Left renal pelvis (tissue), 4 donors: ENCODE measurements at places on chromosomes 16 and 17. TPM values are rescaled to one million over a fixed set of nuclear protein-coding genes. Genes with fewer than 3 reads are reported as not detected.

- no peak for DNase-seq
Measured at GRCh38 chr16:71555230-71555891, 21.5 kb downstream of the TAT start.

GRCh38 chr16:19639986-19640421 lies 78.0 kb downstream of the KNOP1 start:
- DNase-seq = no peak

- no peak for DNase-seq
Measured at GRCh38 chr16:83470416-83470815, 337.4 kb upstream of the HSBP1 start.

GRCh38 chr16:89615596-89616090 lies 2.2 kb downstream of the DPEP1 start:
- no peak for DNase-seq

DNA sequence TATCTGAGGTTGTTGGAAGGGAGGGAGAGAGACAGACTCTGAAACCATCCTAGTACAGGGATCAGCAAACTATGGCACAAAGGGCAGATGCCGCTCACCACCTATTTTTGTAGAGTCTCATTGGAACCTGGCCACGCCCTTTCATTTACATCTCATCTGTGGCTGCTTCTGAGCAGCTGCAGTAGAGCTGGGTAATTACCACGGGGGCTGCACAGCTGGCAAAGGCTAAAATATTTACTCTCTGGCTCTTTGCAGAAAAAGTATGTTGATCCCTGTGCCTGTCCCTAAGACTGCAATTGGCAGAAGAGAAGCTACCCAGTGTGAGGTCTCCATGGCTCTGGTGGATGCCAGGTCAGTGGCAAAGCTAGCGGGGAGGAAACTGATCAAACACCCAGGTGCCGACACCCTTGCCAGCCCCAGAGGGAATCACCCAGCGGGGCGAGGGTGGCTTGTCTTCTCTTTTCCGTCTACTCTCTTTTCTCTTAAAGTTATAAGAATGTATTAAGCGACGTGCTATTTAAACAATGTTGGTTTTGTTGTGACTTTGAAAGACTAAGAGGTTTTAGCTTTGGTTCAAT lies 14.0 kb downstream of the CEP295NL start:
- DNase-seq = no peak

DNA sequence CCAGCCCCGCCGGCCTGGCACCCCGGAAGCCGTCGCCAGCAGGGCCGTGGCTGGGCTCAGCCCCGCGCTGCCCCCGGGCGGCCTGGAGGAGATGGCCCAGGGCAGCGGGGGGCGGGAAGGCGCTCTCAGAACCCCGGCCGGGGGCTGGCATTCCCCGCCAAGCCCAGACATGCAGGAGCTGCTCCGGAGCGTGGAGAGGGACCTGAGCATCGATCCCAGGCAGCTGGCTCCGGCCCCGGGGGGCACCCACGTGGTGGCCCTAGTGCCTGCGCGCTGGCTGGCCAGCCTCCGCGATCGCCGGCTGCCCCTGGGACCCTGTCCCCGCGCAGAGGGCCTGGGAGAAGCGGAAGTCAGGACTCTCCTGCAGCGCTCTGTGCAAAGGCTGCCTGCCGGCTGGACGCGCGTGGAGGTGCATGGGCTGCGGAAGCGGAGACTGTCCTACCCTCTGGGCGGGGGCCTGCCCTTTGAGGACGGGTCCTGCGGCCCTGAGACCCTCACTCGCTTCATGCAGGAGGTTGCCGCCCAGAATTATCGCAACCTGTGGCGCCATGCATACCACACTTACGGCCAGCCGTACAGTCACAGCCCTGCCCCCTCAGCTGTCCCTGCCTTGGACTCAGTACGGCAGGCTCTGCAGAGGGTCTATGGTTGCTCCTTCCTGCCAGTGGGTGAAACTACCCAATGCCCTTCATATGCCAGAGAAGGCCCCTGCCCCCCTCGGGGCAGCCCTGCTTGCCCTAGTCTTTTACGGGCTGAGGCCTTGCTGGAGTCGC lies 551 bp downstream of the WDR81 start:
- no peak for DNase-seq

Gene GRIN2C
- polyA plus RNA-seq = 0.27 TPM

Gene MYH8
- polyA plus RNA-seq = 0.70 TPM

Gene TP53TG3C
- not detected for polyA plus RNA-seq
